ENCODE measurements at places on chromosomes 3 and 15.

GRCh38 chr15:100099976-100100375 lies 241.8 kb downstream of the ADAMTS17 start:
- no peak for DNase-seq

DNA sequence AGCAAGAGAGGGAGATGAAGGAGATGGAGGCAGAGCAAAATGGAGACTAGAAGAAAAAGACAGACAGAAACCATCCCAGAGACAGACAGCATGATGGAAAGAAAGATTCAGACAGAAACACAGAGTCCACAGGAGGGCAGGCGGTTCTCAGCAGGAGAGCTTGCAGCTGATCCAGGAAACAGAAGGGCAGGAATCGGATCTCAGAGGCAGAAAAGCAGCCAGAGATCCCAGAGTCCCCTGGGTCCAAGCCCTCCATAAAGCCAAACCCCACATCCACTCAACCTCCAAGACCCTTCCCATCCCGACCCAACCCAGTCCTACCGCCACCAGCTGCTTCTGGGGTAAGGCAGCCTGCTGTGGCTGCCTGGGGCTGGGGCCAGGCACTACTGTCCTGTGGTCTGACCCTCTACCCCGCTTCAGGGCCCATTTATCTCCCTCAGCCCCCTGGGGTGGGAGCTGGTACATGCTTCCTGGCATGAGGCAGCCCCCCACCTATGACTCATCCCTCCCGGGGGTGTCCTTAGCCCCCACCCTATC lies at the start of gene UCN2:
TSS of gene UCN2 (minus strand) at position 400 of the 537 bp plus-strand sequence. CDS start 657 bp downstream, outside the sequence.
- no peak for DNase-seq

- DNase-seq, result no peak
Observed at GRCh38 chr3:4029135-4029534, 229.9 kb downstream of the LRRN1 start.

DNA sequence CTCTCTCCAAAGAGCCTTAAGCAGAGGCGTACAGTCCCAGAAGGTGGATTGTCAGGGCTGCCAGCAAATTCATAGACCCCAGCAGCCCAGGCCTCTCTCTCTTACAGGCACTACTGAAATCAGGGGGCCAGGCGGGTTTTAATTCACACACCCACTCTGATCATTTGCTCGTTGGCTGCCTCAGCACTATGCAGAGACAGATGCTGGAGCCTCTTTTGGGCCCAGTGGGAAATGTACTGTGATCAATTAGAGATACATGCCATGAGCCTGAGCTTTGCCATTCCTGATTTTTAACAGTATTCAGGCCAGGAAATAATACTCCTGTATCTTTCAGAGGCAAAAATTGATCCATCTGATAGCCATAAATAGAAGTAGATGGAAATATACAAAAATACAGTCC lies 53.0 kb downstream of the CMTM6 start:
- DNase-seq, result no peak

DNA sequence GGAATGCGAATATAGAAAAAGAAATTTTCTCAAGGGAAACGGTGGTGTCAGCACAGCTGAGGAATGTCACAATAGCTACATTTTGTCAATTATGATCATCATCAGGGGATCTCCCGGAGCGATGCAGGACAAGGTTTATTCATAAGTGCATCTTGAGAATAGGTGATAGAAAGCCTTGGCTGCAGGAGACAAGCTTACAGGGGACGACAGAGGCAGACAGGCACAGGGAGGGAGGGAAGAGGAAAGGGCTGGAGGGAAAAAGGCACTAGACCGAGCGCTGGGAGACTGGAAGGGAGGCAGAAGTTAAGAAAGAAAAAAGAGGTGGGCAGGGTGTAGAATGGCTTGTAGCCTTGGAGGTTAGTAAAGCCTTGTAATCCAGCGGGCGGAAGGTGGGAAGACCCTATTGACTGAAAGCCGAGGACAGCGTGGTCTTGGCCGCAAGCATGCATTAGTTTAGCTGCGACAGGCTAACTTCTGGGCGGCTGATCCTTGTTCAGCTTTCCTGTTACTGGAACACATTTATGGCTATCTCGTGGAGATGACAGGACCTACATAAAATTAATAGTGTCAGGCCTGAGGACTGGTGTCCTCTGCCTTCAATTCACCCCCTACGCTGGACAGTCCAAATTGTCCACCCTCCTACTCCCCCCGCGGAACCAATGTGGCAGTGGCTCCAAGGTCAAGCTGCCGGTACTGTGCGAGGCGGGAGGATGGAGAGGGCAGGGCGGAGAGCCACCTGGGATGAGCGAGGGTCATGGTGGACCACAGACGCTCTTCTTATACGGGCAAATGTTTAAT lies 1.4 kb upstream of the NECTIN3 start:
- no peak for DNase-seq

GRCh38 chr15:25668236-25668795 lies 194.8 kb downstream of the ATP10A start:
- DNase-seq, result no peak

DNA sequence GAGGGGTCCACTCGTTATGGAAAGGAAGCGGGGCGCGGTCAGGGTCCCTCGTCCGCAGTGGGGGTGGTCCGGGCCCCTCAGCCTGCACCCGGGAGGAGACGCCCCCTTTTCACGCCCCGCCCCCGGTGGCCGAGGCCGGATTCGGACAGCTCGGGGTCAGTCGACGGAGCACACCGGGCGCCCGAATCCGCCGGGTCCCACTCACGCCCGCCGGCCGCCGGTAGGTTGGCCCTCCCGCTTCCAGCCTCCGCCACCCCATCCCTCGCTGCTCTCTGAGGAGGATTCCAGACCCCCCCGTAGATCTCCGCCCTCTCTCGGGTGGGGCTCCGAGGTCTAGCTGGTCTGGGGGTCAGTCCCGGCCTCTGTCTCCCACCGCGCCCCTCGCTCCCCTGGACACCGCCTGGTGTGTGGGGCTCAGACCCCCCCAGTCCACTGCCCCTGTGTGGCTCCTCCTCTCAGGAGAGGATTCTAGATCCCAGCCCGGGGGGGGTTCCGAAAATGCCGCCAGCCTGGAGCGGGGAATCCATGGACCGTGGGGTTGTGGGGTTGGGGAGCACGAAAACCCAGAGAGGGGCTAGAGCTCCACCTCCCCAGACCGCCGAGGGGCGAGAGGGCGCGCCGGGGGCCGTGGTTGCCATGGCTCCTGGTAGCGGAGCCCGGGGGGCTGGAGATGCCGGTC lies 725 bp downstream of the CHL1 start:
- no peak for DNase-seq

GRCh38 chr15:93831641-93832040 lies 399.7 kb upstream of the MCTP2 start:
- no peak for DNase-seq

GRCh38 chr3:167969548-167969947 lies 126.2 kb downstream of the GOLIM4 start:
- DNase-seq, result no peak

DNA sequence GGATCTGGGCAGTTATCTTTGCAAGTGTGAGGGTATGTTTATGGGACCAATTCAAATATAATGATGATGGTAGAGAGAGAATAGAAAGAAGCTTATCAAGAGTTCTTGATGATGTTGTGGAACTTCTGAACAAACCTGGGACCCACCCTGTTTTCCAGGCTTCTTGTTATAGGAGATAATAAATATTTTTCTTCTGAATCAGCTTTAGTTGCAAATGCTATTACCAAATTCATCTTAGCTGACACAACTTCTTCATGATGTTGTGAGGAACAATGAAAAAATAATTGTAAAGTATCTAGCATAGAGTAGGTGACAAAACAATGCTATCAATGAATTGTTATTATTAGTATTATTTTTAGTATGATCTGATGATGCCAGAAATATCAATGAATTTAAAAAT lies 43.5 kb upstream of the PTX3 start:
- DNase-seq, result no peak

GRCh38 chr3:113914646-113915045 lies 33.2 kb upstream of the ZDHHC23 start:
- DNase-seq, result no peak

GRCh38 chr3:79162653-79163052 lies 605.1 kb downstream of the ROBO1 start:
- no peak for DNase-seq

DNA sequence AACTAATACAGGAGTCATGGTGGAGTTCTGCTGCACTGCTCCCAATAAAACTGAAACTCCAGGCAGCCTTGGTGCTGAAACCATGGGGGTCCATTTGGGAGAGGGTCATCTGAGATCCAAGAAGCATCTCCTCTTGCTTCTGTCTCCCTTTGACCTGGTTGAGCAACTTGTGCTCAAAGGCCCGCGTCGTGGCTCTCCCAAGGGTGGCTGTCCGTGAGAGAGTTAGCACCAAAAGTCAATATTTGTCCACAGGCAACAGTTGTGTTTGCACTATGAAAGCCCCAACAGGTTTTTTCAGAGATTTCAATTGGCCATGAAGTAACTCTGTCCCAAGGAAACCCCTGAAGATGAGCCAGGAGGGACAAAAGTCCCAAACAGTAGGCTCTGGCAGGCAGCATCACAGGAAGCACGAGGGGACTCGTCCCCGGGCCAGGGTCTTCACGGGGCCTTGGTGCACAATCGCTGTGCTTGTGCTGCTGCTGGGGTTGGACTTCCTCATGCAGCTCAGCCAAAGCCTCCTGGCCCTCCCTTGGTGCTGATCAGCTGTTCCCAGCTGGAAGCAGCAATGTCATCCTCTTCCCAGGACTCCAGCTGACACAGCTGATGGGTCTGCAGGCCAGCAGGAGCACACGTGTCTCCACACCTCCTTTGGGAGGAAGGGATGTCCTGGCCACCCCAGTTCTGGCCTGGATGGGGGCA lies 39.4 kb upstream of the WNT5A start:
- DNase-seq, result no peak
